Psoas muscle (tissue), 8 donors: ENCODE measurements at places on chromosomes 5 and 9.

DNA sequence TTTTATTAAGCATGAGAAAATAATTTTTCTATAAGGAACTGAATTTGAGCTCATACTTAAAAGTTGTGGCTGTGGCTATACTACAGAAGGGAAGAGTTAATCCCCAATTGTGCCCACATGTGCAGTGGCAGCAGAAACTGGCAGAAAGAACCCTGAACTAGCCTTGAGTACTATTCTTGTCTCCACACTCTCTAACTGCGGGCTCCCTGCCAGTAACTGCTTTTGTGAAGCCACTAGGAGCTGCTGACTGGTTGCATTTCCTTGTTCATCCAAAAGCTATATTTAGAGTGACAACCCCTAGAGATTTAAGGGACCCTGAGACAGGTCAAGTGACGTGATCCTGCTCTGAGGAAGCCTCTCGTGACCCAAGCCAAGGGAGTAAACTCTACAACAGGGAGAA lies 238.6 kb downstream of the ELAVL2 start:
- DNase-seq = peak; percentile 65

GRCh38 chr9:34085581-34086500 lies 37.2 kb upstream of the UBAP2 start:
- DNase-seq = peak; percentile 17

GRCh38 chr5:69245031-69245430 lies 10.3 kb downstream of the CDK7 start:
- DNase-seq = no peak

- DNase-seq = no peak
Observed at GRCh38 chr5:36571401-36572042, 34.9 kb upstream of the SLC1A3 start.

GRCh38 chr9:93427655-93428379 lies 23.7 kb upstream of the FAM120A start:
- DNase-seq = no peak

DNA sequence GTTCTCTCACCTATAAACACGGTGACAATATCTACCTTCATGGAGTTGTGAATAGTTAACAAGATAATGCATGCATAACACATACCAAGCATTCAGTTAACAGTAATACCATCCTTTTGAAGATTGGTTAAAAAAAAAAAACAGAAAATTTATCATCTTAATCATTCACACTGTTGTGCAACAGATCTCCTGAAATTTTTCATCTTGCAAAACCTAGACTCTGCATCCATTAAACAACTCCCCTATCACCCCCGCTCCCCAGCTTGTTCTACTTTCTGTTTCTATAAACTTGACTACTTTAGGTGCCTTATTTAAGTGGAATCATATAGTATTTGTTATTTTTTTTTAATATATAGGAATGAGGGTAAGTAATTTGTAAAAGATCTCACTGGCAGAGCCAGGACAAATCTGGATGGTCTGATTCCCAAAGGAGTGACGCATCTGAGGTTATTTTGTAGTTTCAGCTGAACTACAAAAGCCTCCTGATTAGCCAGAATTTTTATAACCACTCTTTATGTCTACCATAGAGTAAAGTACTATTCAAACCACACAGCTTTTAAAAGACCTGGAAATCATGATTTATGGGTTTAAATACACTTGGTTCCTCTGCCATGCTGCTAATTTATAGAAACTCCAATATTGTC lies 93.0 kb downstream of the FANCC start:
- DNase-seq = no peak

GRCh38 chr5:103216137-103216536 lies 42.4 kb upstream of the MACIR start:
- no peak for DNase-seq

DNA sequence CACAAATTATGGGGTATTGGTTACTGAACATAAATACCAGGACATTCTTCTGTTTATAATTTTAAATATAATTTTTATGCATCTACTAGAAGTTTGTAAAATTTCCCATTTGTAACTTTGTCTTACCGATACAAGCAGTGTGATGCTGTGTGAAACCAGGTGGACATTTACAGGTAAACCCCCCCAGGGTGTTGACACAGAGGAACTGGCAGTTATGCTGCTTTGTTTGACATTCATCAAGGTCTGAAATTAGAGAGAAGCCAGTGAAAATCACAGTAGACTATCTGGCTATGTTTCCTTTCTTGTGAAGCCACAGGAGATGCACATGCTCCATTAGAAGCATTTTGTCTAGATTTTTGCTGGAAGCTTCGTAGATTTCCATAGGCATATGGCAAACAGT lies 190.9 kb downstream of the SLC12A2 start:
- DNase-seq = no peak
